ENCODE measurements at places on chromosomes 5 and 9.

GRCh38 chr5:10543585-10544040 lies 20.3 kb upstream of the ANKRD33B start:
- DNase-seq = no peak

GRCh38 chr9:30121611-30122010 lies 2262.8 kb upstream of the ACO1 start:
- DNase-seq = no peak

GRCh38 chr5:130115686-130116085 lies 211.4 kb downstream of the CHSY3 start:
- no peak for DNase-seq

GRCh38 chr5:14946815-14947620 lies 75.4 kb upstream of the ANKH start:
- no peak for DNase-seq

Data from stimulated activated CD8-positive, alpha-beta memory T cell treated with anti-CD3 and anti-CD28 coated beads, Interleukin-15, amount 100 ng/mL, for 1 hour (primary cell).